Psoas muscle (tissue), 8 donors: ENCODE measurements at places on chromosomes 2 and 18. TPM values are rescaled to one million over a fixed set of nuclear protein-coding genes. Genes with fewer than 3 reads are reported as not detected.

Gene UGT1A10
- total RNA-seq = not detected

DNA sequence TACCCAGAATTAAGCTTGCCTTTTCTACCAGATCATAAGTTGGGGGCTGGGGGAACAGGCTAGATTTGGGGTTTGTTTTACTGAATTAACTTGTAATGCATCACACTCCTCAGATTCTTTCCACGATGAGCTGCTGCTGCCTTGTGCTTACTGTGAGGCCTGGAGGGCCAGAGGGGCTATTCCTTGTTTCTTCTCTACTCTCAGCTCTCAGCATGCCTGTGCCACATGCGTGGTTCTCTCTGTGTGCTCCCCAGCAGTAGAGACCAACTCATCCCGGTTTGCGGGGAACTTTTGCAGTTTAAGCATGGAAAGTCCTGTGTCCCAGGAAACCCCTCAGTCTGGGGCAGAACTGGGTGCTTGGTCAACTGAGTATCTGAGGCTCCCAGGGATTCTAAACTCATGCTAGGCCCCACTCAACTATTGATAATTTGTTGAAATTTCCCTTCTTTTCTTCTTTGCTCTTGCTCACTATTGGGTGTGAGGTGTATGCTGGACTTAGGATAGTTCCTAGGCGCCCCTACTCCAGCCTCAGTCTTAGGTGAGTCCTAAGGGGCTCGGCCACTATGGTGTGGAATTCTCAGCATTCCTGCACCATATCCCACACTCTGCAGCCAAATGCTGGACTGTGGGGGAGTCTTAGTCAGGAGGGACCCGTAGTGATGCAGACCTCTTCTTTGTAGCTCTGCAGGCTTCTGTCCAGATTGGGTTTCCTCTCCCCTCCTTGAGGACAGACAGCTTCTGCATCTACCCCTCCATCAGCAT, 63.1 kb downstream of the SRD5A2 start:
- no peaks in the 10 kb centered on the region for H3K4me1 ChIP-seq
- H3K27ac ChIP-seq = no peak overlapping the region
- no peak overlapping the region for H3K4me3 ChIP-seq
- no peak for DNase-seq
- no peaks in the 10 kb centered on the region for H3K36me3 ChIP-seq

DNA sequence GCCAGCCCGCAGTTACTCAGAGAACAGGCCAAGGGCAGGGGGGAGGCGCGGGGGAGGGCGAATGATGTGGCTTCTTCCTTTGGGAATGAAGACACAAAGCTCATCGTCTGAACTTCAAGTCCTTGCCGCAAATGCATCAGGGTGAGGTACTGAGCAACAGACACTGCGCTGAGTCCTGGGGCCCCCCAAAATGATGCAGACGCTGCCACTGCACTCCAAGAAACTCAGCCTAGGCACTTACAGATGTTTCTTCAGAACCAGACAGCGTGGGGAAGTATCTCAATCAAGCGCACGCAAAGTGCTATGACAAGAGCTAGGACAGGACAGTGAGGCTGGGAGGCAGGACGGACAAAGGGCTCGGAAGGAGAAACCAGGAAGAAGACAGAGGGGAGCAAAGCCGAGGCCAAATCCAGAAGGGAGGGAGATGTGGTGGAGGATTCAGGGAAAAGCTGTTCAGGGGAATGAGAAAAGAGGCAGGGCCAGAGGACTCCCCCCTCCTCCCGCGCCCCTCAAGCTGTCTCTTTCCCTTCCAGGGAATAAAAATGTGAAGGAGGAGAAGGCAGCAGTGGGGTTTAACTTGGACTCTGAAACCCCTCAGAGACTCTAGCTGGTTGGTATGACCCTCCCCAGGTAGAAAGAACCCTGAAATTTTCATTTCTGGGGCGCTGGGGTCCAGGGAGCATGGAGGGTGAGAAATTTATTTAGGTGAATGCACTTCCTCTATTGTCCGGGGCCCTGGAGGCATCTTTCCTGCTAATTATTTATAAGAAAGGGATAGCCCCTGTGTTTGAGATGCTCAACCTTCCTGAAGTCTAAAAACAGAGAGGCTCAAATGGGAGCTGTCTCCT, 34.9 kb downstream of the CIB4 start:
- H3K4me3 ChIP-seq = no peak overlapping the region
- DNase-seq = peak; percentile 39
- no peaks in the 10 kb centered on the region for H3K36me3 ChIP-seq
- no peaks in the 10 kb centered on the region for H3K27me3 ChIP-seq

DNA sequence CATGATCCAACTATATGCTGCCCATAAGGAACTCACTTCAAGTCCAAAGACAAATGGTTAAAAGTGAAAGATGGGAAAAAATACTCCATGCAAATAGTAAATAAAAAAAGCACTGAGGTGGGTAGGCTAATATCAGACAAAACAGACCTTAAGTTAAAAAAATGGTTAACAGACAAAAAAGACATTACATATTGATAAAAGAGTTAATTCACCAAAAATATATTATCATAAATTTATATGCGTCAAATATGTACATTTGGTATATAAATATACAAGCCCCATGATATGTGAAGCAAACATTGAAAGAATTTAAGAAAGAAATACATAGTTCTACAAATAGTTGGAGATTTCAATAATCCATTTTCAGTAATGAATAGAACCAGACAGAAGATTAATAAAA, 31.0 kb downstream of the ROCK1 start:
- no peak for DNase-seq
- H3K36me3 ChIP-seq = no peaks in the 10 kb centered on the region
- no peaks in the 10 kb centered on the region for H3K27me3 ChIP-seq
- H3K27ac ChIP-seq = no peak overlapping the region

DNA sequence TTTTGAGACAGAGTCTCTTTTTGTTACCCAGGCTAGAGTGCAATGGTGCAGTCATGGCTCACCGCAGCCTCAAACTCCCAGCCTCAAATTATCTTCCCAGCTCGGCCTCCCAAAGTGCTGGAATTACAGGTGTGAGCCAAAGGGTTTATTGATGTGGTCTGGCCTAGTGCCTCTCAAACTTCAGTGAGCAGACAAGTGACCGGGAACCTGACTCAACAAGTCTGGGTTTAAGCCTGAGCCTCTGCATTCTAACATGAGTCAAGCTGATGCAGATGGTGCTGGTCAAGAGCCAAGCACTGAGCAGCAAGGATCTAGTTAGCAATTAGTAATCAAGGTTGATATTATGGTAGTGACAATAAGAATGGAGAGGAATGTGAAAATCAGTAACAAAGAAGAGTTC, 21.3 kb downstream of the CDK15 start:
- H3K4me3 ChIP-seq = no peak overlapping the region
- H3K4me1 ChIP-seq = no peaks in the 10 kb centered on the region
- DNase-seq = no peak
- no peak overlapping the region for H3K27ac ChIP-seq
- no peaks in the 10 kb centered on the region for H3K36me3 ChIP-seq

GRCh38 chr18:74455386-74455785, 1.7 kb downstream of the DIPK1C start:
- no peak overlapping the region for H3K27ac ChIP-seq
- no peak for DNase-seq
- no peaks in the 10 kb centered on the region for H3K4me1 ChIP-seq
- H3K4me3 ChIP-seq = no peak overlapping the region

DNA sequence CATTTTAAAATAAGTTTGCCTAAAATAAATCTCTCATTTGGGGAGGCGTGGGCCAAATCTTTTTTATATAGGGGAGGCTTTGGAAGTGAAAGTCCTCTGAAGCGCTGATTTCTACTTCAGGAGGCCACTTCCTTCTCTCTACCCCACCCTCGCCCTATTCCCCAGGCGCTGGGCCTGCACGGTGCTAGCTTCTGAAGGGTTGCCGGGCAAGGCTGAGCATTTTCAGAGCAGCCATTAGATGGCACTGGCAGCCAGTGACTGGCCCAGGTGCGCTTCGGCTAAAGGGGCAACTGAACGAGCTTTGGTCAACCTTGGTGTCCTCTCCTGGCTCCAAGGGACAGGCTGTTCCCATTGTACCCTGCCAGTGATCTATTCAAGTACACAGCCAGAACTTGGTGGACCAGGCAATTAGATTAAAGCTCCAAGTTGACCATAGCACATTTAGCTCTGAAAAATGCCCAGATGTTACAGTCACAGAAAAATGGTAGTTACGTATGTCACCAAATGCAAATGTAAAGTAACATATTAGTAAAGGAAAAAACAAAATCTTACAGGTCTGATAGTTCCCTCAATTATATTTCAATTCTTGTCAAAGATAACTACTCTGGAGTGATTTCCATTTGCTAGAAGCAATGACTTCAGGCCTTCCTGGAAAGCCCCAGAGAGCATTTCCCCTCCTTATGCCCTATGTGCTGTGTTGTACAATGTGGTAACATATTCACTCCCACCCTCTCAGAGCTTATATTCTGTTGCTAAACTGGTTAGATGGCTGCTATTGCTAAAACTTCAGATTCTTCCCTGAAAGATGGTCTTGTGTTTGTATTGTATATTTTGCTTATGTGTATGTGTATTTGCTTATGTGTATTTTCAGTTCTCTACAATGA, 2.1 kb downstream of the POMC start:
- no peak for DNase-seq
- no peaks in the 10 kb centered on the region for H3K36me3 ChIP-seq
- H3K27me3 ChIP-seq = peaks cover 53% of the 10 kb centered on the region
- peaks cover 9% of the 10 kb centered on the region for H3K4me1 ChIP-seq

Gene ITGB6
- 12.5 TPM for total RNA-seq

Gene MEP1B
- 0.38 TPM for total RNA-seq

Gene SLC30A3
- total RNA-seq = 0.34 TPM

DNA sequence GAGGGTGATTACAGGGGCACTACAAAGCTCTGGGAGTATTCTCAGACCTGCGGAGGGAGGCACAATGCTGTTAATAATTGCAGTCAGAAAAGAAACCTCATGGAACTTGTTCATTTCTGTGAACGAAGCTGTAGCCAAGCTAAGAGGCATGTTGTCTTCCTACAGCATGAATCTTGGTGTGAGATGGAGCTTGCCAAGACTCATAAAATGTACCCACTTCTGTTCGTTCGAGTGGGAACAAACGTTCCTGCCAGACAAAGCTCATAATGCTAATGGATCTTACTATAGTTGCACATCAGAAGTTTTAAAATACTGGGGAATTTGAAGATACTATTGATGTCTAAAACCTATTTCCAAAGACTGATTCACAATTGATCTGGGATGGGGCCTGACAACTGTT, 489.1 kb downstream of the ZEB2 start:
- DNase-seq = no peak
- H3K27me3 ChIP-seq = no peaks in the 10 kb centered on the region
- H3K4me3 ChIP-seq = no peak overlapping the region
- H3K27ac ChIP-seq = no peak overlapping the region
- no peaks in the 10 kb centered on the region for H3K4me1 ChIP-seq
- no peaks in the 10 kb centered on the region for H3K36me3 ChIP-seq
